Activated CD8-positive, alpha-beta memory T cell treated with anti-CD3 and anti-CD28 coated beads for 48 hours (primary cell): ENCODE measurements at places on chromosomes 7 and 10.

DNA sequence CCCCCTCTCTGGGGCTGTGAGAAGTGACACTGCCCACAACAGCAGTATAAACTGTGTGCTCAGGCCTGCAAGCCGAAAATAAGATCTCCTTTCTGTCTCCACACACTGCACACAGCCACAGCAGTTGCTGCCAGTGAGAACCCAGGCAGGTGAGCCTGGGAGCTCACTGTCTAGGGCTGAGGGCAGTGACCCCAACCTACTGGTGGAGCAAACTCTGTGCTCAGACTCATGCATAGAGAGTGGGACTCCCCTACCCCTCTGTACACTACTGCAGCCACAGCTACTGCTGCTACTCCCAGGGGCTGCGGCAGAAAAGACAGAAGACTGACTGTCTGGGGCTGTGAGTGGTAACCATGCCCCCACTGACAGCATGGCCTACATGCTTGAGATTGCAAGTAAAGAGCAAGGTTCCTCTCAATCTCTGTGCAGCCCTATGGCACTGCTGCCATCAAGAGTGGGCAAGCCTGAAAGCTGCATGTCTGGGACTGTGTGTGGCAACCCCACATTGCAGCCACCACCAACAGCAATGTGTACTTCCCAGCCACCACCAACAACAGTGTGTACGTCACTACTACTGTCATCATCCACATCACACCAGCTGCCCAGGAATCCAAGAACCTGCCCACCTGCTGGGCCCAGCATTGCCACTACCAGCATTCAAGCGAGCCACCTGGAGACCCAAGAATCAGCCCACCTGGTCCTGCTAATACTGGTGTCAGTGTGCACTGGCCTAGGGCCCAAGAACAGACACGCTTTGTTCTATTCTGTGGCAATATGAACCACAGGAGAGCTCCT, 226.1 kb downstream of the XPNPEP1 start:
- DNase-seq: no peak

DNA sequence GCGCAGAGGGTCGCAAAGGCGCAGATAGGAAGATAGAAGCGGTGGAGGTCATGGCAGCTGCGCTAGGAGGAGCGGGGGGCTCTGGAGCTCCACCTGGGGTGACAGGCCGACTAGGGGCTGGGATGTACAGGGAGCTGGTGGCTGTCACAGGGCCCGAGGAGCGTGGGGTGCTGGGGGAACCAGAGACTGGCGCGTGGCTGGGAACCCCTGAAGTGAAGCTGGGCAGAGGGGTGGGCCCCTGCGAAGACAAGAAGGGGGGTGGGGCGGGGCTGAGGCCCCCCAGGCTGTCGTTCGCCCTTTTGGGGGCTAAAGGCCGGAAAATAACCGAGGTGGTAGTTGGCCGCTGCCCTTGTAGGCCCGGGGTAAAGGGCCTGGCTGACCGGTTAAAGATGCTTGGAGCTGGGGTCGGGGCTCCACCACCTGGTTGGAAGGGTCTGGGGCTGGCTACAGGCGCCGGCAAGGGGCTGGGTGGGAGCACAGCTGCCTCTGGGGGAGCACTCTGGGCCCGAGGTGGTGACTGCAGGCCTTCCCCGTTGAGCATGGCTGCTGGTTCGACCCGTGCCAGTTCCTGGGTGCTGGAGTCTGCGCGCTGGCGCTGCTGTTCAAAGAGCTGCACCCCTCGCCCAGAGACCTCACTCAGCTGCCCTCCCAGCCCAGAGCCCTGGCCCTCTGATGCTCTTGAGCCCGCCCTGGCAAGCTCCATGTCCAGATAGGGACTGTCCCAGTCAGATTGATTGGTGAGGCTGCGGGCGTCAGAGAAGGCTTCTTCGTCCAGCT, 6.8 kb upstream of the MYOZ1 start:
- no peak for DNase-seq

- no peak for DNase-seq
Observed at GRCh38 chr10:127279334-127279774, 83.0 kb upstream of the INSYN2A start.

DNA sequence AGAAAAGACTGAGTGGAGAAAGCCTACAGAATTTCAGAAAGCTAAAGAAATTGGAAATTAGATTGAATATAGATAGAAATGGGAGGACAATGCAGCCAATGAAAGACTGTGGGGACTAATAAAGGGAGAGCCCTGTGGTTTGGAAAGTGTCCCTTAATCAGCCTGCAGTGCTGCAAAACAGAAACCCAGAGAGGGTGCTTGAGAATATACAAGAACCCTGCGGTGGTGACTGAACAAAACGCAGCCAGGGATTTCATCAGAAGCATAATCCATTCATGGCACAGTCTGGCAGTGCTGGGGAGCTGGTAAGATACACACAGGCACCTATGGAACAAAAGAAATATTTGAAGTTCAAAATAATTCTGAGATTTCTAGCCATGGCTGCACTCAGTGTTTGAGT, 19.1 kb downstream of the CEP41 start:
- DNase-seq: no peak

DNA sequence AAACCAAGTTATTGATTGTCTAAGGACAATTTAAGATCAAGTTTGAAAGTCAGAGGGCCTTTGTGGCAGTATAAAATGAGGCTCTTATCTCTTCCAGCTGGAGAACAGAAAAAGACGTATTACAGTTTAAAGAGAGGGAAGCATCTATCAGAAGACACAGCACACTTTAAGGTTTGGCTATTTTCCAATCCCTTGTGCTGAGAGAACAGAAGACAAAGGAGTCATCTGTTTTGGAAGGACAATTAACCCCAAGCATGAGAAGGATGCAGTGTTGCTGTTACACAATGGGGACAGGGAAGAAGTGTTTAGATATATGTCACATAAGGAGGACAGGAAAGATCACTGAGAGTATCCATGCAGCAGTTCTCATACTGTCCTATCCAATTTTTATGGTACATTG, 1224.2 kb upstream of the SORCS1 start:
- DNase-seq: no peak
